ENCODE measurements at places on chromosomes 1 and 21. TPM values are rescaled to one million over a fixed set of nuclear protein-coding genes. Genes with fewer than 3 reads are reported as not detected.
A peak's percentile ranks its signal among the peaks of the same experiment; 100 is the strongest.

DNA sequence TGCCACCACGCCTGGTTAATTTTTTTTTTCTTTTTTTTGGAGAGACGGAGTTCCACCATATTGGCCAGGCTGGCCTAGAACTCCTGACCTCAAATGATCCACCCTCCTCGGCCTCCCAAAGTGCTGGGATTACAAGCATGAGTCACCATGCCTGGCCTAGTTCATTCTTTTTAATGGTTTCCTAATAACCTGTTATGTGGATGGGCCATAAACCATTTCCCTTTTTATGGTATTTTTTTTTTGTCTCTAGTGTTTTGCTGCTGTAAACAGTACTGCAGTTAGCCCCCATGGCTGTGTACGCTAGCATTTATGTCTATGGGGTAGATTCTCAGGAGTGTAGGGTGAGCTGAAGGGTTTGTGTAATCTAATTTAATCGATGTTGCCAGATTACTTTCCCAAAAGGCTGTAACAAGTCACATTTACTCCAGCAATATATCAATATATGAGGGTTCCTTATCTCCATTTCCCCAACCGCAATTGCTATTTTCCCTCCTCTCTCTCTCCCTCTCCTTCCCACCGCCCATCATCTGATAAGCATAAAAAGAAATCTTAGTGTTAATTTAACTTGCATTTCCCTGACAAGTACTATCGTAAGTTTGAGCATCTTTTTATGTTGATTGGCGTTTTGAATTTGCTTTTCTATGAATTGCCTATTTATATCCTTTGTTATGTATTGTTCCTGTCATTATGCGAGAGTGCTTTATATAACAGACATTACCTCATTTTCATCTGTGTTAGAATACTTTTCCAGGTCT, 28.7 kb downstream of the RCSD1 start:
- DNase-seq = no peak

- DNase-seq = no peak
Observed at GRCh38 chr1:101356604-101357443, 120.0 kb downstream of the S1PR1 start.

GRCh38 chr21:42586406-42586805, 67.0 kb upstream of the PDE9A start:
- no peak for DNase-seq

GRCh38 chr1:6116137-6116536, 64.0 kb downstream of the CHD5 start:
- DNase-seq = no peak

GRCh38 chr1:150138044-150138443, 11.7 kb upstream of the PLEKHO1 start:
- DNase-seq = no peak

DNA sequence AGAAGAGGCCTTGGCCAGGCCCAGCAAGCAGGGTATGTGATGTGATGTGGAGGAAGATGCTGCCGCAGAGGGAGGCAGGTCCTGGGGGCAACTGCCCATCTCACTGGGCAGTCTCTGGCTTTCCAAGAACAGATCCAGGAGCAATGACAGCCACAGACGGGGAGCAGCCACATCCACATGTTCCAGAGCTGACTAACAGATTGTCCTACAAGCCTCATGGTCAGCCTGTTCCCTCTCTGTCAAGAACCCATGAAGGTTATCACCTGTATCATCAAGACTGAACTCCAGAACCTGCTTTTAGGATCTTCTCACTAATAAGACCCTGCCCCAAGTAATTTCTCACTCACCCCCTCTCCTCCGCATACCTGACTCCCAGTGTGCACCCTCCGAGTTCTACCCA, 187.8 kb downstream of the RUNX1 start:
- no peak for DNase-seq

DNA sequence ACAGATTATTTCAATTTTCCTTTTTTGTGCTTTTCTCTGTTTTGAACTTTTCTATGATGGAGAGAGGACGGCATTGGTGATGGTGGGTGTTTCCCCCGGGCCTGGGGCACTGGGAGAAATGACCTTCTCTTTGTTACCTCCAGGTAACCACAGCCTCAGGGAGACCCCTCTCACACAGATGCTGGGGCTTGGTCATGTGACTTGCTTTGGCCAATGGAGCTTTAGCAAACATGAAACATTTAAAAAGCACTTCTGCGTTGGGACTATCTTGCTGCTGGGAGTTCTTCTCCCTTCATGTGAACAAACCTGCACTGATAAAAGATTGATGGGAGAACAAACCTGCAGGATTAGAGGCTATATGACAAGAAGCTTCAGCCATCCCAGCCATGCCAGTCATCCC, 122.9 kb downstream of the NGF start:
- no peak for DNase-seq

DNA sequence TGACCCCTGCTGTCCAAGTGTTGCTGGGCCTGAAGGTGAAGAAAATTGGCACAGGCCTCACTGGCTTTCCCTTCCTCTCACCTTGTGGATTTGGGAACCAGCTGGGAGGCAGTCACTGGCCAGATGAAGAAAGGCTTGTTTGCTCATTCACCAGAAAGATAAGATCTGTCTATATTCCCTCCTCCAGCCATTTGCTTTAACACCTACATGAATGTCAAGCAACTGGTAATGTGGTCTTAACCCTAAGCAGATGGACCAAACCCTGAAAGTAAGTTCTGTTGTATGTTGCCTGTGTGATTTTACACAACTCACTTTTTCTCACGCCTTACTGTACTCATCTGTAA, 10.3 kb upstream of the SRRM1 start:
- DNase-seq = no peak

DNA sequence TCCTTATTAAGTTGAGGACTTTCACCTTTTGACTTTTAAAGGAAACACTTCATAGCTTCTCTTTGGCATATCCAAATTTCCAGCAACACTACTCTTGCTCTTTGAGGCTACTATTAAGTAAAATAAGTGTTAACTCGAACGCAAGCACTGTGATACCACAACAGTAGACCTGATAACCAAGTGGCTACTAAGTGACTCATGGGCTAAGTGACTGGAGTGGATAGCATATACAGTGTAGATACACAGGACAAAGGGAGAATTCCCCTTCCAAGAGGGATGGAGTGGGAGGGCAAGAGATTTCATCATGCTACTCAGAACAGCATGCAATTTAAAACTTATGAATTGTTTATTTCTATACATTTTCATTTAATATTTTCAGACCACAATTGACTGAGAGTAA, 9.8 kb upstream of the KCNA3 start:
- DNase-seq = no peak

DNA sequence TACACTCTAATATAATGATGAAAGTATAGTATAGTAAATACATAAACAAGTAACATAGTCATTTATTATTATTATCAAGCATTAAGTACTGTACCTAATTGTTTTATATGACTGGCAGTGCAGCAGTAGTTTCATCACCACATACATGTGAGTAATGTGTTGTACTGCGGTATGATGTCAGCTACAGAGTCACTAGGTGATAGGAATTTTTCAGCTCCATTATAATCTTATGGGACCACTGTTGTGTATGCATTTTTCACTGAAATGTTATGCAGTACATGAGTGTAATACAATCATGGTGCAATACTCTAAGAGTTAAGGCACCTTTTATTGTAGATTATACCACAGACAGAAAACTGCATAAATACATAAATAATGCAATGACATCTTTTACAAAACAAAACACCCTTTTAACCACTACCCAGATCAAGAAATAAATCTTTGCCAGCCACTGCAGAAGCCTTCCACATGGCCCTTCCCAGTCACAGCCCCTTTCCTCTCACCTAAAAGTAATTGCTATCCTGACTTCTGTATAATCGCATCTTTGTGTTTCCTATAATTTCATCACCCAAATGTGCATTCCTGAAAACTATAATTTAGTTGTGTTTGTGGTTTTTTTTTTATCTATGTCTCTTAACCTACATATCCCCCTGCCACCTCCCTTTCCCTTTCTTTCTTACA, 16.3 kb downstream of the ABCD3 start:
- DNase-seq = no peak

- DNase-seq = no peak
Observed at GRCh38 chr1:61956016-61956645, 213.9 kb downstream of the PATJ start.

DNA sequence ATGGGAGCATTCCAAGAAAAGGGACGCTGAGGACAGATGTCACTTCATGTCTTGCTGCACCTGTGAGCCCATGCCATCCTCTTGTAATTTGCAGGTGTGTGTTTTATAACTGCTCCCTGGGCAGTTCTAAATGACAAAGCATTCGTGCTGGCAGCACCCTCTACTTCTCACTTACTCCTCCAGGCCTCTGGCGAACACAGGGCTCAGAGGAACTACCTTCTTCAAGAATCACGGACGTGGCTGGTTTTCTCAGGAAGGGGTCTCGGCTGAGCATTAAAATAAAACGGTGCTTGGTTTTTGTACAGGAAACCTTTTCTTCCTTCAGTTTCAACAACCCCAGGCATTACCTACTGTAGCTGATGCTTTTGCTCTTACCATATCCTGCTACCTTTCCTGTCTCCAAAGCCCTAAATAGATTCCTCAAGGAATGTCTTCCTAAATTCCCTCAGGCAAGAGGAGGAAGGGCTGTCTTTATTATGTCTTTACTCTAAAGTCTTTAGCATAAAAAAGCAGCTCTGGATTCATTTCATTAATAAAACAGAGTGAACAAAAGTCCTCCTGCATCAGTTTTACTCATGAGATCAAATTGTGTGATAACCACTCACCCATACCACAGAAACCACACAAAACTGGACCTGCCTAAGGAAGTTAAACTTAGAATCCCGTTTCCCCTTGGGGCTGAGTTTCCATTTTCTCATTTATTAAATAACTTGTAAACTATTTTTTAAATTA, 79.0 kb upstream of the MAP10 start:
- DNase-seq = no peak

- DNase-seq = peak; percentile 85
Observed at GRCh38 chr1:205284420-205285144, 37.0 kb downstream of the NUAK2 start.

DNA sequence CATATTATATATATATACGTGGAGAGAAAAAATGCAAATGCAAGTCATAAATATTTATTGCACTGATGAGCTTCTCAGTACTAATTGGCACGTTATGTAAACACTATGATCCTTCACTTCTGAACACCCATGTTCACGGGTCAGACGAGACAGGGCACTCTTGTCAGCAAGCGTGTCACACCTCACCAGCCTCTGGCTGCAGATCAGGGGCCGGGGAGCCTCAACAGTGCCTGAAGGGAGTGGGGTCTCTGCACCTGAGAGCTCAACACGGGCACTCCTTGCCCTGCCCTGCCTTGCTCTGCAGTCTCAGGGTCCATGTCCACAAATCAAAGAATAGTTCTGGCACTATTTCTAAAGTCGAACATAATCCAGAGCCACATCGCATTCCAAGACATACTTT, 409 bp upstream of the HIVEP3 start:
- no peak for DNase-seq

DNA sequence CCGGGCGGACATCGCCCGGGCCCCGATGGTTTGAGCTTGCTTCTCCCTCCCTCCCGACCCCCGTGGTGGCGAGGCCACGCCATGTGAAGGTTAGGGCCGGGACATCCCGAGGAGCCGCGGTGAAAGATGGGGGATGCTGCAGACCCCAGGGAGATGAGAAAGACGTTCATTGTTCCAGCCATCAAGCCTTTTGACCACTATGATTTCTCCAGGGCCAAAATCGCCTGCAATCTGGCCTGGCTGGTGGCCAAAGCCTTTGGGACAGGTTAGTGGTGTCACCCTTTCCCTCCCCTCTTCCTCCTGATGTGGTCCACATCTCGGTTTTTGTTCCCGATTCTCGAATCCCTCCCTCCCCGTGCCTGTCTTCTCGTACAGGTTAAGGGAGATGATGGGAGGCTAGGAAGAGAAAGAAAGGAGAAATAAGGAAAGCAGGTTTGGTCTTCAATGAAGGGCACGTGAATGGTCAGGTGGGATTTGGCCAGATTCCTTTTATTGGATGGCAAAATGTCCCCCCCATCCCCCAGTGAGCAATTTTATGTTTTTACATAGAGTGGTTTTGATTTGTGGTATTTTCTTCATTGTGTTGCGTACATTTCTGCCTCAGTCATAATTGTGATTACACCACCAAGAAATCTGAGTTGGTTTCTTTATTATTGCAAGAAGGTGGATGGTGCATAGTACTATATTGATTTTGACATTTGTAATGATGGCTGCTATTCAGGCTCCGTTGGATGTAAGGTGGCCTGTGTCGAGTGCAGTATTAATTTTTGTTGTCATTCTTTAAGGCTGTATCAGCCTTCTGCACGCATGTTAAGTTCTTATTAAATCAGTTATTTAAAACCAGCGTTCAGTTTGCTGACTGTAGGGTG, 1.2 kb downstream of the CAMSAP2 start:
- DNase-seq = peak; percentile 66

- DNase-seq = no peak
Observed at GRCh38 chr1:74083128-74083527, 114.8 kb downstream of the LRRIQ3 start.

DNA sequence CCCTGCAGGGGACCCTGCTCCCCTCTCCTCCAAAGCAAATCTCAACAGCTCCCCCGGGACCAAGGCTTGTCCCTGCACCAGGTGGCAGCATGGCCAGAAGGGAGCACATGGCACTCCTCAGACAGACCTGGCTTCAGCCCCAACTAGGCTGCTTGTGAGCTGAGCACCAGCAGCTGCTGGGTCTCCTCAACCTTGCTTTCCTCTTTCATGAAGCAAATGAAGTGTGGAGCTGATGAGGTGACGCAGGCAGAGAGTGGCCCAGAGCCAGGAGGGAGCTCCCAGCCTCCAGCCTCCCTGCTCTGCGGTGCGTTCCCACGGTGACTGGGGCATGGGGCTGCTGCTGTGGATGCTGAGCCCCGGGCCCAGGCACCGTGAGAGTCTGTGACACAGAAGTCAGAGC, 34.0 kb downstream of the MEGF6 start:
- no peak for DNase-seq

DNA sequence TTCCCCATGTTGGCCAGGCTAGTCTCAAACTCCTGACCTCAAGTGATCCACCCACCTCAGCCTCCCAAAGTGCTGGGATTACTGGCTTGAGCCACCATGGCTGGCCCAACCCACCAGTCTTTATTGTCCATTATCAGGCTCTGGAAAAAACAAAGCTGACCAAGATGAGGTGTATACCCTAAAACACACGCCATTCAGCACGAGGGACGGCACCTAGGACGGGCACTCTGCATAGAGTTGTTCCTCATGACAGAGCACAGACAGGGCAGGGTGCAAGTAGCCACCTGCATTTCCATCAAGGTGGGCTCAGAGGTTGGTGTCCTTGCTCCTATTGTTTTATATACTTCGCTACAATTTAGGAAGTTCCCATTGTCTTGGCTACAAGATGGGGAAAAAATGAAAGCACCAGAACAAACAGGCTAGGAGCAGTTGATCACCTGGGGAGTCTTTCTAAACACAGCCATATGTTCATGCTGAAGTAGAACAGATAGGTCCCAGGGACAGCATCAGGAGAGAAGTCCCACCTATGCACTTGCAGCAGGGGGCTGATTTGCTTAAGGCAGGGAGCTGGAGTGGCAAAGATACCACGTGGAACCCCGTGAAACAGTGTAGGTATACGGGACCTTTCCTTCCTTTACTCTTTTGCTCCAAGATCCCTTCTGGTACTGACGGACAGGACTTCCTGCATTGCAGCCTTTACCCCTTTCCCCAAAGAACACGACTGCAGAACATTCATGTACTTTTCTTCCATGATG, 4.5 kb downstream of the KRTCAP2 start:
- no peak for DNase-seq

GRCh38 chr1:7159116-7159781, 374.0 kb downstream of the CAMTA1 start:
- no peak for DNase-seq

Gene NIPAL3
- total RNA-seq = 34.8 TPM

Gene GNAT2
- not detected for total RNA-seq

Gene KCNE2
- not detected for total RNA-seq

Gene PLA2G2C
- not detected for total RNA-seq

Gene OR2T29
- total RNA-seq = not detected

Gene DONSON
- total RNA-seq = 3.5 TPM

Gene SLC26A9
- 35.4 TPM for total RNA-seq

Gene FCRL5
- not detected for total RNA-seq

Gene ERRFI1
- total RNA-seq = 34.5 TPM

Gene CRNN
- total RNA-seq = not detected
